ENCODE measurements at places on chromosomes 2 and 18.

DNA sequence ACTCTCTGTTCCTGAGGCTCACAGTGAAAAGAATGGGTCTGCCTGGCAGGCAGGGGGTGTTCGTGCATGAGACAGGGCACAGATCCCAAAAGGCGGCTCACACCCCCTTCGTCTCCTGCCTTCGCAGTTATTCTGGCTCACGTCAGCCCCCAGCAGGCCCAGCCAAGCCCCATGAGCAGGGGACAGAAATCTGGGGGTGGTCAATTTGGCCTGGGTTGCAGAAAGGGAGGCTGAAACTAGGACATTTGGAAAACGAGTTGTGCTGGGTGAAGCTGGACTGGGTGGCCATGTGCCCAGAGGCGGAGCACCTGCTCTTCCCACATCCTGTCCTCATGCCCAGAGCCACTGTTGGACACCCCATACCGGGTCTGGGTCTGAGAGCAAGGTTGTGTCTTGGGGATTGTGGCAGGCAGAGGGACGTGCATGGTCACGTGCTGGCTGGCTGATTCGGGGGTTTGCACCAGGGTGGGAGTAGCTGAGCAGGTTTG, 99.0 kb upstream of the MCFD2 start:
- no peak for DNase-seq

DNA sequence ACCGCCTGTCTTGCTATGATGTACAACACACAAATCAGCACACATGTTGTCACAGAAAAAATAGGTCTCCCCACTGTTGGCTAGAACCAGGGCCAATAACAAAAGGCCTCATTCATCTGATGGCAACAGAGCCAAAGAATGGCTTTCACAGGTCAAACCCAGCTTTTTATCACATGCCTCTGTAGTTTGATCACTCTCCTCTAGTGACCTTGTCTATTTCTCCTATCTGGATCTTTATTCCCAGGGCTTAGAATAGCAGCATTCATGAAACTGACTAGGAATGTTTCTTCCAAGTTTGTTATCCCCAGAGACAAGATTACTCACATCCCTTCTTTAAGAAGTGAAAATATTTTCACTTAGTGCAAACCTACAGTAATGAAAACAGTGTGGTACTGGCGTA, 285.8 kb upstream of the GYPC start:
- DNase-seq: no peak

DNA sequence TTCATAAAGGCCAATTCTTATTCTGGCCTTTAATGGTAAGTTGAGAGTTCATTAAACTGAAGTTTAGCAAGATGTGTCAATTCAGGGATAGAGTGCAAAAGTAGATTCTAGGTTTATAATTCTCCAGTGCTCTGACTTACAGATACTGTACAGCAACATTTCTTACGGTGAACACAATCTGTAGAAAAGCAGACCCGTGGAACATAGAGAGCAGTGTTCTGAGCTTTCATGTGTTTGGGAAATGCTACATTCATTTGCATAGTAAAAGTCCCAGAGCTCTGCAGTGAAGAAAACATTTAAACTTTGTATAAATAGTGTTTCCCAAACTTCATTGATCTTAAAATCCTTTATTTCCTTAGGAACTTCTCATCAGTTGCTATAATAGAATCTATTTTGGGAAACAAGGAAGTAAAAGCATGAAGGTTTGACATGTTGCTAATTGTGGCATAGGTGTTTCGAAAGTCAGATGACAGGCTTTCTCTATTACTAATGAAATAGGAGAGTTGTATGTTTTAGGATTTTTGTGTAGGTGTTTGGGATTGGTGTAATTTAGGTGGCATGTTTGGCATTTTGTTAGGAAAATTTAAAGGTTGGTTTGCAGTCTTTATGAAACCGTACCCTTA, 138.2 kb downstream of the ASXL3 start:
- DNase-seq: no peak

DNA sequence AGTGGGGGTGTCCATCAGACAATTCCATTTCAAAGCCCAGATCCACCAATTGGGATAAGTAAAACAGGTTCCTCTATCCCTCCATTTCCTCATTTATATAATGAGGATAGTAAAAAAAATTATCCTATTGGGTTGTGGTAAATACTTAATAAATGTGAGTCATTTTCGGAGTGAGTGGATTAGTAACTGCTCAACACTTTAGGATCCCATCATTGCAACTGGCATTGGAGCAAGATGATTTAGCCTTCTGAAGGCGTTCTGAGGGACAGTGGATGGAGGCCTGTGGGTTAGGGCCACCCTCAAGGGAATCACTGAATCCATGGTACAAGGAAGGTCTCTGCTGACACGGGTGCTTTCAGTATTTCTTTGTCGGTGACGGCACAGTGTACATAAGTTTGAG, 108.6 kb upstream of the FZD7 start:
- DNase-seq: no peak

- no peak for DNase-seq
Measured at GRCh38 chr18:13218368-13218991, at the start of gene LDLRAD4. TSS of gene LDLRAD4 (plus strand) at chr18:13218760.
